Ecto neural progenitor cell (in vitro differentiated cells): ENCODE measurements at places on chromosomes 13 and 19.
A peak's percentile ranks its signal among the peaks of the same experiment; 100 is the strongest.

GRCh38 chr19:51971624-51972023 lies 15.0 kb downstream of the ZNF350 start:
- DNase-seq = no peak

DNA sequence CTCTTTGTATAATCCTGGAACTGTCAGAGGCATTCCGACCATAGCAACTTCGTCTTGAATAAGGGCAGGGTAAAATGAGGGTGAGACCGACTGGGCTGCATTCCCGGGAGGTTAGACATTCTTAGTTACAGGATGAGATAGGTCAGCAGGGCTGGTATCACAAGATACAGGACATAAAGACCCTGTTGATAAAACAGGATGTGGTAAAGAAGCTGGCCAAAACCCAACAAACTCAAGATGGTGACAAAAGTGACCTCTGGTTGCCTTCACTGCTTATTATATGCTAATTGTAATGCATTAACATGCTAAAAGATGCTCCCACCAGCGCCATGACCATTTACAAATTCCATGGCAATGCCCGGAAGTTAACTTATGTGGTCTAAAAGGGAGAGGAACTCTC lies 27.7 kb upstream of the MBNL2 start:
- DNase-seq = no peak

GRCh38 chr19:43625918-43626579 lies 6.6 kb upstream of the ZNF428 start:
- DNase-seq = peak; percentile 66

GRCh38 chr19:54231077-54231931 lies 8.5 kb upstream of the LILRB3 start:
- DNase-seq = peak; percentile 94

DNA sequence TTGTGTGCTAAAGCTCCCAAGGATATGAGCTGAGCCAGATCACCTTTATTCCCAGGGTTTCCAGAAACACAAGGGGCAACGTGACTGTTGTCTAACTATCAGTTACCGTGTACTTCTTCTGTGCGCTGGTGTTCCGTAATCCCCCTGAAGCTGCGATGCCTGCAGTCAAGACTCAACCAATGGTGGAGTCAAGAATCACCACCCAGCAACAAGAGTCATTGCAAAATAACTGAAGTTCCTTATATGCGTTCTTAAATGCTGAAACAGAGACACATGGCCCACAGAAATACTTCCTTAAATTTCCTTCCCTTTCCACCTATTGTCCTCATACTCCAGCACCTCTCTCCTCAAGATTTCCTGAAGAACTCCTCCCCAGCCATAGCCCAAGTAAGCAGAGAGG lies 200.2 kb downstream of the KATNAL1 start:
- DNase-seq = no peak

- DNase-seq = no peak
Measured at GRCh38 chr13:94988654-94989053, 276.3 kb upstream of the SOX21 start.

- no peak for DNase-seq
Measured at GRCh38 chr19:17335575-17335974, 920 bp upstream of the ANO8 start.

DNA sequence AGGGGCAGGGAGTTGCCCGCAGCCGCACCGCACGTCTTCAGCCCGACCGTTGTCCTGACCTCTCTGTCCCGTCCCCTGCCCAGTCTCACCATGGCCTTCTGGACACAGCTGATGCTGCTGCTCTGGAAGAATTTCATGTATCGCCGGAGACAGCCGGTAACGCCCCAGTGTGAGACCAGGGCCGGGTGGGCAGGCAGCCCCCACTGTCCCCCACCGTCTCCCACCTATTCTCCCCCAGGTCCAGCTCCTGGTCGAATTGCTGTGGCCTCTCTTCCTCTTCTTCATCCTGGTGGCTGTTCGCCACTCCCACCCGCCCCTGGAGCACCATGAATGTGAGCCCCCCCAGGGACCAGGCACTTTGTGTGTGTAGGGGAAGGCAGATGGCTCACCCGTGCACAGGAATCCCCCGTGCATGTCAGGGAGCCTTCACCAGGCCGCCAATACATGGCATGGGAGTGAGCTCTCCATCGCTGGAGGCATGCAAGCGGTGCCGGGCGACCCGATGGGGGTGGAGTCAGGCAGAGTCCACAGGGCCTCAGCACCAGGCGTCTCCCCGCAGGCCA lies 1.4 kb downstream of the ABCA7 start:
- DNase-seq = no peak

DNA sequence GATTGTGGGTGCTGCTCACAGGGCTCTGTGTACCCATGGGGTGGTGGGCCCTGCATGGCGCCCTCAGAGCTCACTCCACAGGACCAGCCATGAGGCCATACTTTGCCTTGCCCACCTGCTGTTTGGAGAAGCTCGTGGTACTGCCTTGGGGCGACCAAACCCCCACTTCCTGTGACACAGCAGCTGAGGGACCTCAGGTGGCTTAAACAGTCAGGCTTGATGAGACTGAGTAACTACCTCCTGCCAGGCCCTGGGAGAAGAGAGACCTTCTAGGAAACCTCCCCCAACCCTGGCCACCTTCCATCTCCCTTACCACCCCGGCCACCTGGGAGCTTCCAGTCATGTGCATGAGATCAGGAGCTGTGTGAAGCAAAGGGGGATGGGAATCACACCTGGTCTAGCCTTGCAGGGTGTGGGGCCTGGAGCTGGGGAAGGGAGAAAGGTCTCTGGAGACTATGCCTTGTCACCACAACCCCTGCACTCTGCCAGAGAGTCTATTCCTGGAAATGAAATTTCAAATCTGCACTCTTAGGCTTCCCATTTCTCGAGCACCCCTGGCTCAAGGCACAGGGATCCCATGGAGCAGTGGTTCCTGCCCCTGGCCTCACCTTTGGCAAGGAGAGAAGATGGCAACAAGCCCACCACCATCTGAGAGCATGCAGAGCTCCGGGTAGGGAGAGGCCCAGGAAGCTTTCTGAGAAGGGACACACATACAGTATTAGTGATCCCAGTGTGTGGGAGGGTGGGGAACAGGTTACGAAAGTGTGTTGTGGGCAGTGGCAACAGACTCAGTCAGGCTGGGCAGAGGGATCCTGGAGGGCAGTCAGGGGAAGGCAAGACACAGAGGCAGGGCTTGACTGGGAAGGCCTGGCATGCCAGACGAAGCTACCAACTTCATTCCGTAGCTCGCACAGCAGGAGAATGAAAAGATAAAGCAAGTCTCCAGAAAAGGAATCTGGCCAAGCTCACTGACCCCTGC lies 125.0 kb downstream of the URI1 start:
- DNase-seq = peak; percentile 28

GRCh38 chr19:1085053-1085658 lies 10.0 kb downstream of the POLR2E start:
- no peak for DNase-seq

DNA sequence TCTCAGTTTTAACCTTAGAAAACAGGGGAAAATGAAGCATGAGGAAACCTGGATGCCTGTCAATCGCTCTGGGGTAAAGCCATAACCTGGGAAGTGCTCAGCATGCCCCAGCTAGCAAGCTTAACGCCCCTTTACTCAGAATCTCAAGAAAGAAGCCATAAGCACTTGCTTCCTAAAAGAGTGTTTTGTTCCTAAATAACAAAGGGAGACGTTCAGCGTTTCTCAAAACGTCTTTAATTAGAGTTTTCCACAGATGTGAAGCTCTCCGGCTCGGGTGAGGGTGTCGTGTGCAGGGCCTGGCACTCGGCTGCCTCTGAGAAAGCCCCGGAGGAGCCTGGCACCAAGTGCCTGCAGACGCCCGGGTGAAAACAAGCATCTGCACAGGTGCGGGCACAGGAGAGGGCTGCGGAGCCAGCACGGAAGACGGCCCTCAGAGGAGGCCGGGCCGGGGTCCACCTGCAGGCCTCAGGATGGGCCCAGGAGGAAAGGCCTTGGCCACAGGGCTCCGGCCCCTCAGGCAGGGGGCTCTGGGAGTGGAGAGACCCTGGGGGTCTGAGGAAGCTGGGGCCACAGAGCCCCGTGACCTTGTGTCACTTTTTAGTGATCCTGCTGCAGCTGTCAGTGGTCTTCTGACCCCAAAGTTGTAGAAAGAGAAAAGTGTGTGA lies 6.2 kb downstream of the GAS6 start:
- DNase-seq = peak; percentile 45

DNA sequence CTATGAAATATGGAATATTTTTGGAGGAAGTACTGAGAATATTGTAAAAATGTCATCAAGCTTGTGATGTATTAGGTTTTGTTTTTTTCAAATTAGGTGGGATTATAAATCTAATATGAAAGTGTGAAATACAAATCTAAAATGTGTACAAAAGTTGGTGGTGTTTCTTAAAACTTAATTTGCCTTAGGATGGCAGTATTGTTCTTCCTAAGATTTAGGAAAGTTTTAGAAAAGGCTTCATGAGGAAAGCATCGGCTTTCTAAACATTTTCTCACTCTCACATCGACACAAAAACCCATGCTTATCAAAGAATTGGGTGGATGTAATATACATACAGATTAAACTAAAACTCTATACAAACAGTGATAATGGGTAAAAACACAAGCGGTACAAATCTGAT lies 972.0 kb upstream of the PCDH20 start:
- no peak for DNase-seq

DNA sequence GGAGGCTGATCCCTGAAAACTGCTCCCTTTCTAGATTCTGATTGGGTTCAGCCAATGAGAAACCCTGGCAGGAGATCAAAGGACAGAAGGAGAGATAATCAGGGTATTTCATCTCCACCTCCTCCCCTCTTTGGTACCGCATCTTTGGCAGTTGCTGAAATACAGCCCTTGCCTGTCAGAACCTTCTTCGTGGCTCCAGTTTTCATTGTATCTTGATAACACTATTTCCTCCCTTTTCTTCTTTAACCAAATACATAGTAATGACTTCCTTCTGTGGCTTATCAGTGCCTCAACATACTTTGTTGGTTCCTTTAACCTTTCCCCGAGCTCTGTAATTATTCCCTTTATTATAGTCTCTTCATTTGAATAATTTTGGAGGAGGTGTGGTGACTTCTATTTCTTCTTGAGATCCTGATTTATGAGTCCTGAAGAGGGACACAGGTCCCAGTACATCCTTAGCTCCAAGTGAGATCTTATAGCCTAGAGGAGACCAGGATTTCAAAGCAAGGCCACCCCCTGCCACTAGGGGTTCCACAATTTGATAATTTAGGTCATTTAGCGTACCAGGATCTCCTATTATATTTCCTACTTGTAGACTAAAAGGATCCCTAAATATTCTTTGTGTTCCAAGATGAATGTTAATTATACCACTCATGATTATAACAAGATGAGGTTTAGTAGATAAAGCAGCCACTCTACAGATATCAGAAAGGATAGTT lies 98.0 kb downstream of the EDNRB start:
- no peak for DNase-seq

DNA sequence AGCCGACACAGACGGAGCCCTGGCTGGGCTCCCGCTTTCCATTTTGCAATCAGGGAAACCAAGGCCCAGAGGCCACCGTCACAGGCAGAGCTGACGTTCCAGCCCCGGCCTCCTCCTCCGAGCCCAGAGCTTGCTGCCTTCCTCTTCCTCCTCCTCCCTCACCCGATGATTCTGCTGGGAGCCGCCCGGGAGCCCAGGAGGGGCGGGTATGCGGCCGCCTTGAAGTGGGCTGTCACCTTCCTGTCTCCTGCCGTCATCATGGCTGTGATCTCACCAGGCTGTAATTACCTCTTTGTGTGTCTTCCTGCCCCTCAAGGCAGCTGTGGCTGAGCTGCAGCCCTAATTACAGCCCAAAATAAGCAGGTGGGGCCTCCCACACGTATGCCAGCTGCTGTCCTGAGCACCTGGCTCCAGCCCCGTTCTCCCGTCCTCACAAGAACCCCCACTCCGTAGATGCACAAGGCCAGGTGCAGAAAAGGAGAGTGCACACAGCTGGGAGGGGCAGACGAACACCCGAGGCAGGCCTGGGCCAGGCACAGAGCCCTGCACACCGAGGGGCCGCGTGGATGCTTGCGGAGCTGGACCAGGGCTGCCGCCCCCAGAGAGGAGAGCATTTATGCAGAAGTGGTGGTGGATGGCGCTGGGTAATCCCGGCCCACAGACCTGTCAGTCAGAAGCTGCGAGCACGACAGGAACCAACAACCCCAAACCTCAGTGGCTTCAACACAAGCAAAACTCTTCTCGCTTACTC lies 4.0 kb downstream of the TPGS1 start:
- no peak for DNase-seq

DNA sequence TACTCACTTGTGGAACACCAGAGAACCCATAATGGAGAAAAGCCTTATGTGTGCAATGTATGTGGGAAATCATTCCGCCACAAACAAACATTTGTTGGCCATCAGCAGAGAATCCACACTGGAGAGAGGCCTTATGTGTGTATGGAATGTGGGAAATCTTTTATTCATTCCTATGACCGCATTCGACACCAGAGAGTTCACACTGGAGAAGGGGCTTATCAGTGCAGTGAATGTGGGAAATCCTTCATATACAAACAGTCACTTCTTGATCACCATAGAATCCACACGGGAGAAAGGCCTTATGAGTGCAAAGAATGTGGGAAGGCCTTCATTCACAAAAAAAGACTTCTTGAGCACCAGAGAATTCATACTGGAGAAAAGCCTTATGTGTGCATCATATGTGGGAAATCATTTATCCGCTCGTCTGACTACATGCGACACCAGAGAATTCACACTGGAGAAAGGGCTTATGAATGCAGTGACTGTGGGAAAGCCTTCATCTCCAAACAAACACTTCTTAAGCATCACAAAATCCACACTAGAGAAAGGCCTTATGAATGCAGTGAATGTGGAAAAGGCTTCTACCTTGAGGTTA lies 10.9 kb downstream of the ZNF549 start:
- no peak for DNase-seq

DNA sequence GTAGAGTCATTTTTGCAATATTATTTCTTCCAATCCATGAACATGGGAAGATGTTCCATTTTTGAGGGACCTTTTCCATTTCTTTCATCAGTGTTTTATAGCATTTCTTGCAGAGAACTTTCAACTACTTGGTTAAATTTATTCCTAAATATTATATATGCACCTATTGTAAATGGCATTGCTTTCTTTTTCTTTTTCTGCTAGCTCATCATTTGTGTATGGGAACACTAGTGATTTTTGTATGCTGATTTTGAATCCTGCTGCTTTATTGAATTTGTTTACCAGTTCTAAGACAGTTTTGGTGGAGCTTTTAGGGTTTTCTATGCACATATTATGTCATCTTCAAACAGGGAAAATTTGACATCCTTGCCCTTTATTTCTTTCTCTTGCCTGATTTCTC lies 7.2 kb upstream of the CYP4F2 start:
- DNase-seq = no peak

- DNase-seq = no peak
Measured at GRCh38 chr19:28247243-28247642, 965.7 kb downstream of the UQCRFS1 start.

- DNase-seq = no peak
Measured at GRCh38 chr13:111468037-111468959, 147.9 kb downstream of the TEX29 start.

- peak; percentile 89 for DNase-seq
Measured at GRCh38 chr13:98142380-98143156, at the start of gene FARP1. FARP1 (plus strand) TSS chr13:98143094; CDS start chr13:98213243, 70,149 bp downstream.
